AG08396 (cell line): ENCODE measurements at places on chromosomes 7 and 10.
A peak's percentile ranks its signal among the peaks of the same experiment; 100 is the strongest.

DNA sequence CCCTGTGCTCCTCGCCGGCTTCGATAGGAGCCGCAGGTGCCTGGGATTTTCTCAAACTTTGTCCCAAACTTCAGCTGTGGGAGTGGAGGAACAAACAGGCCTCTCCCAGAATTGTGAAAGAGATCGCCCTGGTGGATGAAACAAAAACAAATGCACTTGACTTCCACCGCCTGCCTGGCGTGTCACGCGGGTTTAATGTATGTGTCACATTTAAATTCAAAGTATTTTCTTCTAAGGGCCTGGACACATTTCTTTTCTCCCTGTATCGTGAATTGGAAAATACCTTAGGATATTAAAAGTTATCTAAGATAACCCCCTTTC is 694 bp upstream of the WASL start:
- DNase-seq = peak; percentile 68

DNA sequence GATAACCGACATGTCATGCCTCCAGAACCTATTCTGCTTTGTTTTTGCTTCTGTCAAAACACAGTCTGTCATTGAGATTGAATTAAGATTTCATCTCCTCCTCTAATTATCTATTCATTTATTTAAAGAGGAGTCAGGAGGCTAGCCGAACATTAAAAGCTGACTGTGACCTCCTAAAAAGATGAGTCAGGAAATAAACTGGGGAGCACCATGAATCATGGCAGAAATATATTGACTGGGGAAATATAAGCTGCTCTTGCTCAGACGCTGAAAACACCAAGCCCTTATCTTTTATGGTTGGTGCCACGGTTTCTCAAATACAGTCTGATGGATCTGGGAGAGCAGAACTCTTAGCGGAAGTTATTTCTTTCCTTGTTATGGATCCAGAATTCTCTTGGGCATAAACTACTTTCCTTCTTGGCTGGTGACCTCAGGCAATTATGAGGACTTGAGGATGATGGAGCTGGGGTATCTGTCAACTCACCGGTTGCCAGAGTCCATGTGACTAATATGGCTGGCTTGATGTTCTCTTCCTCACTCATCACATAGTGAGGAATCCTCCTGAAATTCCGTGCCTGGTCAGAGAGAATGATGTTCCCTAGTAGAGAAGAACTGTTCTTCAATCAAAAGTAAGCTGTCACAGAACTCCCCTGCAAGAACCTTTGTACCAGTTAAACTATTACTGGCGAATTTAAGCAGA is 307.6 kb upstream of the PHYHIPL start:
- no peak for DNase-seq

DNA sequence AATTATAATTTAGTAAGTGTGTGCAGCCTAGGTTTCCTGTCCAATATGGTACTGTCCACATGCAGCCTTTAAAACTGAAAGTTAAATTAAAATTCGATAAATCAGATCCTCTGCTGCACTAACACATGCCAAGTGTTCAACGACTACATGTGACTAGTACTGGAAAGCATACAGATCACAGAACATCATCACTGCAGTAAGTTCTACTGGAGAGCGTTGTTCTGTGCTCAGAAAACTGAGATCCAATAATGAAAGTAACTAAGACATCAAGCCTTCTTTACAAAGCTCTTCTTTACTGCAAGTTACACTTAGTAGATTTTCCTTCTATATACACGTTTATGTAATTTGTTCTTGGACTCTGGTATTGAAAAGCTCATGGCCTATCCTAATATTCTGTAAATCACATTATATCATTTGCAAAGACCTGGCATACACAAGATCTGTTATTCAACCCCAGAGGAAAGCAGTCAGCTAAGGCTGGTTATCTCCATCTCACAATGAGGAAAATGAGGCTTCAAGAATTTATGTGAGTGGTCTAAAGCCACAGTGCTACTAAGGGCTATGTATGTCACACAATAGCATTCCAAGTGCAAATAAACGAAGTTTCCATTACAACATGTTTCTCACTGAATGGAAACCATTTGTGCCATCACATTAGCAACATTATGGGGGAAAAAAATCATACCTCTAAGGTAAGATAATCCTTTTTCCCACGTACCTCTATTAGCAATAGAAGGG is 77.6 kb downstream of the VPS41 start:
- DNase-seq = peak; percentile 10

GRCh38 chr10:24910574-24910973 is 41.8 kb downstream of the PRTFDC1 start:
- DNase-seq = no peak

DNA sequence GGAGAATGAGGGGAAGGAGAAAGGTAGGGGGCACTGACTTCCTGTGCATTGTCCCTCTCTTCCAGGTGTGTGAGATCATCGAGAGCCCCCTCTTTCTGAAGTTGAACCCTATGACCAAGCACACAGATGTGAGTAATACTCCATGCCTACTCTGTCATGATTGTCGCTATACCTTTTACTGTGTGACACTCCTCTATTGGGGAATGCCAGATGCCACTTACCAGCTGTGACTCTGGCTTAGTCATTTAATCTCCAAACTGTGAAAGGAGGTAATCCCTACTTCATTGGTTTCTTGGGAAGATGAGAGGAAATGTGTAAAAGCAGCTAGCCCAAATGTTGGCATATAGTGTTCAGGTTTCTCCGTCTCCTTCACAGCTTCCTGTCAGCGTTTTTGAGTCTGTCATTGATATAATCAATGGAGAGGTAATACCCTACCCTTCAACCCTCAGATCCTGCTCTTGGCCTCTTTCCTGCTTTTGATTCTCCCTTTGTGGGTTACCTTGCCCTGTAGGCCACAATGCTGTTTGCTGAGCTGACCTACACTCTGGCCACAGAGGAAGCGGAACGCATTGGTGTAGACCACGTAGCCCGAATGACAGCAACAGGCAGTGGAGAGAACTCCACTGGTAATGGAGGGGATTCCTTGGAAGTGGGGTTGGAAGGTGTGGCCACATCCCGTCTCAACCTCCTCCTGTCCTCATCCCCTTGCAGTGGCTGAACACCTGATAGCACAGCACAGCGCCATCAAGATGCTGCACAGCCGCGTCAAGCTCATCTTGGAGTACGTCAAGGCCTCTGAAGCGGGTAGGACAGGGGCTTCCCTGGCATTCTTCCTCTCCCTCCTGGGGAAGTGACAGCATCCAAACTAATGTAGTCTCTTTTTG is 2.0 kb downstream of the COPS6 start:
- no peak for DNase-seq

- DNase-seq = no peak
Measured at GRCh38 chr7:158133515-158134271, 453.9 kb downstream of the PTPRN2 start.

GRCh38 chr10:4249841-4250586 is 465.0 kb upstream of the KLF6 start:
- no peak for DNase-seq

DNA sequence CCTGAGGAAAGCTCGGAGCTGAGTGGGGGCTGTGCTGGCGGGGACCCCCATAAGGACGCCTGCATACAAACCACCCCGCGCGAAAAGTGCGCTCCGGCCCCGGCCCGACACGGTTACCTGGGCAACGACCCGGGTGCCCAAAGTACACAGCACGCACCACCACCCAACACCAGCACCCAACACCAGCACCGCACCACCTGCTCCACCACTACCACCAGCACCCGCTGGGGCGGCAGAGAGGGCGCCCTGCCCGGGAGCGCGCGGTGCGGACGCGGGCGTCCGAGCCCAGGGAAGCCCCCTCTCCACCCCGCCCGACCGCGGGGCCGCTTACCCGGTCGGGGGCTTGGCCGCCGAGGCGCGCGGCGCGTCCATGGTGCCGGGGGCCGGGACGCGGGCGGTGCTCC is 345 bp downstream of the COBL start:
- DNase-seq = peak; percentile 35
